Epithelial cell of esophagus (primary cell): ENCODE measurements at places on chromosomes 6 and 20.
A peak's percentile ranks its signal among the peaks of the same experiment; 100 is the strongest.

- no peak for DNase-seq
Measured at GRCh38 chr6:129750360-129750759, 40.4 kb upstream of the ARHGAP18 start.

GRCh38 chr6:78867020-78867369 is 356 bp upstream of the IRAK1BP1 start:
- DNase-seq = no peak

- peak; percentile 24 for DNase-seq
Measured at GRCh38 chr6:128118401-128118800, 217.5 kb upstream of the THEMIS start.

DNA sequence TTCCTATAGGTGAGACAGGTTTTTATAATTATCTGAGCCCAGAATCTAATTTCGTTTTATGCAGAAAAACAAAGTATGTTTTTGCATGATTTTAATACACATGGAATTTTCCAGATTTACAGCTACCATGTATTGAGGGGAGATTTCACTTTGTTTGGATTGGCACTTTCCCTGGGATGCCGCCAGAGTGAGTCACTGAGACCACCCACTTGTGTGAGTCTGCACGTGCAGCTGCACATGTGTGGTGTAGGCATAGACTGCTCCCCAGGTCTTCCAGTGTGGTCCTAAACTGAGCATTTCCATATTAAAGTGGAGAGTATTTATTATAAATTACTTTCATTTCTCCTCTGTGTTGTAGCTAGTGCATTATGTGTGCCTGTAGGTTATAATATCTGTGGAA is 186.8 kb downstream of the UBE3D start:
- no peak for DNase-seq

- no peak for DNase-seq
Measured at GRCh38 chr6:148500402-148500801, 157.8 kb downstream of the SASH1 start.

GRCh38 chr6:95496769-95497426 is 80.4 kb upstream of the MANEA start:
- no peak for DNase-seq

DNA sequence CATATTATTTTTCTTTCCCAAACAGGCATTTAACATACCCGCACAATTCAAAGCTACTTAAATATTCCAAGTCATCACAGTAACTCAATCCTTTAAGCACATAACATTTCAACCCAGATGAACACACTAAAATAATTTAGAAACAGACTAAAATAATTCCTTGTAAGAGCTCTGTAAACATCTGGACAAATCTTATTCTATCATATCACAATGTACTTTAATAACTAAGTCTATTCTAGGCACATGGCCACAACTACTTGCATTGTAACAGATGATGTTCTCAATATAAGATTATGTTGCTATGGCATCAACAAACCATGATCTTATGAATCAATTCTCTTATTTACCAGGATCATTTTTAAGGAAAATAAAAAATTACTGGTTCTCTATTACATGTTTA is 123.2 kb upstream of the THEMIS start:
- DNase-seq = no peak

- DNase-seq = no peak
Measured at GRCh38 chr6:102679865-102680264, 1286.4 kb downstream of the GRIK2 start.

- DNase-seq = peak; percentile 58
Measured at GRCh38 chr6:125094563-125094962, 59.0 kb upstream of the TPD52L1 start.

GRCh38 chr20:59667131-59667530 is 62.8 kb downstream of the PHACTR3 start:
- no peak for DNase-seq

- no peak for DNase-seq
Measured at GRCh38 chr20:52382933-52383332, 191.4 kb upstream of the ZFP64 start.

- DNase-seq = peak; percentile 75
Measured at GRCh38 chr6:101110814-101111213, 229.7 kb upstream of the ASCC3 start.

DNA sequence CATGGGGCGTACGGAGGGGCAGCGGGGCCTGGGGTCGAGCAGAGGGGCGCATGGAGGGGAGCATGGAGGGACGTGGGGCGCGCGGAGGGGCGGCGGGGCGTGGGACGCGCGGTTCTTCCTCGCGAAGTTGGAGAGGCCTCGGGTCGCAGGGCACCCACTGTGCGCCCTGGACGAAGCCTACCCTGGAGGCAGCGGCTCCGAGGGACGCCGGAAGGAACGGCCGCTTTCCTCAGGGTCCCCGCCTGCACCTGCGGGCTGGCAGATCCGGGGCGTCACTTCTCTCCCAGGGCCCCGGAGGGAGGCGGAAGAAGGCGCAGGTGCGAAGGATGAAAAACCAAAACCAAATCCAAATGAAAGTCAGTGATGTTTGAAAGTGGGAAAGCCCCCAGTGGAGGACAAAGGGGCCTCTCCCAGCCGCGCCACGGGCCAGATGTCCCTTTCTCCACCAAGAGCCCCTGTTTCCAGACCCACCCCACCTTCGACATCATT is 142.1 kb upstream of the PDE10A start:
- DNase-seq = no peak

GRCh38 chr6:86031713-86032112 is 389.0 kb upstream of the SYNCRIP start:
- no peak for DNase-seq

DNA sequence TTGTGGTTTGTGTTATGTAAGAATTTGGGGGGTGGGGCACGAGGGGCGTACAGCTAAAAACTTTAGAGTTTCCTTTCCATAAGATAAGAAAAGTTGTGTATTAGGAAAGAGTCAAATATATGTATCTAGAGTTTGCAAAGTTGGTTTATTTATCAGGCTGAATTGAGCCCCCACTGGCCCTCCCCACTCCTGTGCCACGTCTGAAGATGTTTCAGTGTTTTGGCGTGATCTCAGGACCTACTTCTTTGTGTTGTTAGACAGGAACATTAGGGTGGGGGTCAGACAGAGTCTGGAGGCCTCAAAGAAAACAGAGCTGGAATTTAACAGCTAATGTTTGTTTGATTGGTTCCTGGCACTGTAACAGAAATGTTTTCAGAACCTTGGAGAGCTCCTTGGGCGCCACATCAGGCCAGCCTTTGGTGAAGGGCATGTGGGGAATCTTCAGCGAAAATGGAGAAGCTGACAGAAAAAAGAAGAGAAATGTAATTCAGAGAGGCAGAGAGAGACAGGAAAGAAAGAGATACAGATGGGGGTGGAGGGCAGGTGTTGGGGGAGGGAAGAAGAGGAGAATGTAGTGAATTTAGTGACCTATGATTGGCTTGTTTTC is 674 bp downstream of the NRSN1 start:
- peak; percentile 74 for DNase-seq

DNA sequence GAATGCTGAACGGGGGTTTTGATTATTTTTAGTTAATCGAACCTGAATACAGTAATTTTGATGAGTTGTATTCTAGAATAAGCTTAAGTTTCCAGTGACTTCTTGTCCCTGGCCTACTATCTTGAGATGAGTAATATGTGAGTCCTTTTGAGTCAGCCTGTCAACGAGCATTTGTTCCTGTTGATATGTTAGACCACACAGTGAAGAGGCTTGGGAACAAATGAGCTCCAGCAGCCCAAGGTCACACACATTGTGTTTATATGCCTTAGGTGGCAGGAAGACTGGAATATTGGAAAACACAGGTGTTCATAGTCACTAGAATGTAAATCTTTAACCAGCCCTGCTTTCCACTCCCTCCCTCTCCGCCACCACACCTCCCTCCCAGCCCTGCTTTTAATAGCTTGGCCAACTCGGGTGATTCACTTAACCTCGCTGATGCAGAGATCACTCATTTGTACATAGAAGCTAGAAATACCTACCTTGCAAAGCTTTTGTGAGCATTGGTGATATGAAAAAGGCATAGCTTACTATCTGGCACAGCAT is 9.1 kb downstream of the SMPDL3A start:
- DNase-seq = peak; percentile 92

GRCh38 chr6:78599526-78599925 is 267.8 kb upstream of the IRAK1BP1 start:
- DNase-seq = no peak

DNA sequence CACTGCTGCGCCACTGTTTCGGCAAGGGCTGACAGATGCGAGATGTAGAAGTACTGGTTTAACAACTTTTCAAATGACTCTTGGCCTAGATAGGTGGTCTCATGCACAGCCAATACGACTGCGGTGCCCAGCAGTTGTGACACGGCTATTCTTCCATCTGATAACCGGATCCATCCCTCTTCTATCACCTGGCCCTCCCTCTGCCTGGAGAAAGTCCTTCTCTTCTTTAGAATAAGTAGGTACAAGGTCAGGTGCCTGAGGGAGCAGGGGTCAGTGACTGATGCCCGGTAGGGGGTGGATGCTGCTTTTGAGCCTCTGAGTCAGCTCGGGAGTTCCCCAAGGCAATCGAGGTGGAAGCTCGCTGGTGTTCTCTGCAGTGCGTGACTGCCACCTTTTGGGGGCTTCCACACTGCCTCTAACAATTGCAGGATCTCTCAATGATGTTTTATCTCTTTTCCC is 166.8 kb upstream of the GRIK2 start:
- peak; percentile 73 for DNase-seq

DNA sequence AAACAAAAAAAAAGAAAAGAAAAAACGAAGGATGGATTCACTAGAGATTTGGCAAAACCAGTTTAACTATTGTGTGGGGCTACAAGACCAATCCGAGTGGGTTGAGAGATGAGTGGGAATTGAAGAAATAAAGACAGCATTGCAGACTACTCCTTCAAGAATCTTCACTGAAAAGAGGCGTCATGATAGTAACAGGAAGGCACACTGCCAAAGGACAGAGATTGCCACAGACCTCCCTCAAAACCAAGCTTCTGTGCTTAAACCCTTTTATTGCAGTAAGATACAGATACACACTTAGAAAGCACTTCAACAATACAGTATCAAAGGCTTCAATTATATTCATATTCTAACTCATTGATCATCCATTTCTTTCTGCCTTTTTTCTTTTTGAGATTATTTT is 103.9 kb downstream of the IPCEF1 start:
- no peak for DNase-seq

DNA sequence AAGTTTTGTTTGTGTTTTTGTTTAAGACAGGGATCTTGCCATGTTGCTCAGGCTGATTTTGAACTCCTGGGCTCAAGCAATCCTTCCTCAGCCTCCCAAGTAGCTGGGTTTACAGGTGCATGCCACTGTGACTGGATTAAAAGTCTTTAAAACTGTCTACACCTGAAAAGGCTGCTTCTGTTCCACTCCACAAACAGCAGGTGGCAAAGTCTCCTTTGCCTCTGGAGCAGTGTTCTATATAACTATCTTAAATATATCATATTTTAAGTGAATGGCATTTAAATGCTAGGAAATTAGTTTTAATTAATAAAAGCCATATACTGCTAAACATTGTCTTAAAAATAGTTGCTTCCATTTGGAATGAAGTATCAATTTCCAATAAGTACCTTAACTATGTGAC is 89.2 kb upstream of the BCLAF1 start:
- peak; percentile 36 for DNase-seq

- peak; percentile 100 for DNase-seq
Measured at GRCh38 chr20:54123587-54124180, 50.1 kb downstream of the CYP24A1 start.

DNA sequence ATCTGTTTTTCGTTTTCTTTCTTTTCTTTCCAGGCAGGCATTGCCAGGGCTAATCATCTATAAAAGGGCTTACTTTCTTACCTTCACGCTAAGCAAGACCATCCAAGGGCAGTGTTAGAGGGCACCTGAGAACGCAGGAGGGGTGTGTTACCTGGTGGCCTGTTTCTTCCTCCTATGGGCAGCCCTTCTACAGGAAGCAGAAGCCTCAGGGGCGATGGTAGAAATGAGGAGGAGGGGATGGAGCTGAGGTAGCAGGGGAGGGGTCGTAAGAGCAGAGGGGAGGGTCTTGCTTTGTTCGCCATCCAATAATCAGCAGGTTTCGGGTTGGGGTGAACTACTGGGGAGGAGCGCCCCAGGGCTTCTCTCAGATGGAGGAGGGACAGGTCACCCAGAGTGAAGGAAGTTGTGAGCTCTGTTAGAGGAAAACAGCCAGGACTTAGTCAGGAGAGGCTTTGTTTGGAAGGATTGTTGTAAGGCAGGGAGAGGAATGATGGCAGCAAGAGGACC is 1.5 kb upstream of the CCR6 start:
- no peak for DNase-seq

DNA sequence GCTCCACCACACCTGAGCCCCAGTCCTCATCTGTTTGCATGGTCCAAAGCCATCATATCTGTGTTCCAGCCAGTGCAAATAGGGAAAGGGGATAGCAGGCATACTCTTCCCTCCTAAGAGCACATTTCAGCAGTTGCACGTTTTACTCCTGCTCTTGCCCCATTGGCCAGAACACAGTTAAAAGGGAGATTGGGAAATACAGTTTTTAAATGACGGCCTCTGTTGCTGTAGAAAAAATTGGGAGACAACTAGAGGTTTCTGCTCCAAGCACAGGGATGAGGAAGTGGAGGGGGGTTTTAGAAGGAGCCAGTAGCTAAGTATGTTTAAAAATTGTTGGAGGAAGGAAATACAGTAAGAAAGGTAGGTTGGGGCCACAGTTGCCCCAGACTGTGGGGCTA is 14.6 kb upstream of the STK35 start:
- no peak for DNase-seq

DNA sequence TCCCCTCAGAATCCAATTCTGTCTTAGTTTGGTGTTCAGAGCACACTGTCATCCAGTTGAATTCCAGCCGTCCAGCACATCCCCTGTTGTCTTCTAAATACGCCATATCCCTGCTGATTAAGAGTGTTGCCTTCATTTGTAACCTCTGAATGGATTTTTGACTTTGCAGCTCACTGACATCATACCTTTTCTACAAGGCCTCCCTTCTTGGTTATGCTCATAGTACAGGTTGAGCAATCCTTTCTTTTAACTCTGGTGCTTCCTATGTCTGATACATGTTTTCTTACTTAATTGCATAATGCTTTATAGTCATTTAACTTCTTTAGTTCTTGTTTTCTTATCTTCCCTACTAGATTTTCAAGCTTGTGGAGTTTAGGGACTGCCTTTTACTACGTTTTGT is 36.4 kb downstream of the XRN2 start:
- peak; percentile 55 for DNase-seq

DNA sequence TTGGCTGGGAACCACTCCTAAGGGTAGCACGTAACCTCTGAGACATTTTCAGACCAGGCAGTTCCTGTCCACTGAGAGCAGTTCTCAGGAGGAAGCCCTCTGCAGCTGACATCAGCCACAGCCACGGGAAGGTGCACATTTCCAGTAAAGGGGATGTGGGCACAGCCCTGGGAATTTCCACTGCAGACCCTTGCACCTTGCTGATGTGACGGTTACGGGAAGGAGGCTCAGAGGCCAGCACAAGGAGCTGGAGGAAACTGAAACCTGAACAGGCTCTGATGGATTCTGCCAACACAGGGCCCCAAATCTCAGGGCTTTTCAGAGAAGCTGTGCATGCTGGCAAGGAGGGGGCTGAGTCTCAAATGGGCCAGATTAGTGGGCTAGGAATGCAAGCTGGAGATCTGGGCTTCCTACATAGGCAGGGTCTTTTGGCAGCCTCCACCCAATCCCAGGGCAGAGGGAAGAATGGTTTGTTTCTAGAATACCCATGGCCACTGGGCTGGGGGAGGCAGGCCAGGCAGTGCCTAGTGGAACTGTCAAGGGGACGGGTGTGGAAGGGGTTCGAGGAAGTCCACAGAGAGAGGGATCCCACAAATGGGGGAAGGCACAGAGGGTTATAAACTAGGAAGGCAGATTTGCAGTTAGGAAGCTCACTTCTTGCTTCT is 14.2 kb downstream of the EBF4 start:
- DNase-seq = no peak

GRCh38 chr6:90294989-90295853 is 1.4 kb downstream of the BACH2 start:
- peak; percentile 53 for DNase-seq
